ENCODE measurements at places on chromosomes 12 and 14.

DNA sequence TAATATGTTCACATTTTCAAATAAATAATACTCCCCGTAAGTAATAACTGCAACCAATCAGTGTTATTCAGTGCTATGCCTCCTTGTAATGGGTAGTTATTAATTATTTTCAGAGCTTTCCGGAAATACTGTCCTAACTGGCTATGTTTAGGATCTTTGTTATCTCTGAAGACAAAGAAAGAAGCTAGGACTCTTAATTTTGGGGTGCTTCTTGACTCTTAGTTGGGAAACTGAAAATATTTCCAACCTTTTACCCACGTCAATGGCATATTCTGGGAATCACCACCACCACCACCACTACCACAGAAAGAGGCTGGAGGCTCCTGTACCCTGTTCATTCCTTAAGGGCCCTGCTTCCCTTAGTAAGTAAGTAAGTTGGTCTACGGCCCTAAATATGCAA, 39.1 kb downstream of the RAD52 start:
- DNase-seq: no peak

DNA sequence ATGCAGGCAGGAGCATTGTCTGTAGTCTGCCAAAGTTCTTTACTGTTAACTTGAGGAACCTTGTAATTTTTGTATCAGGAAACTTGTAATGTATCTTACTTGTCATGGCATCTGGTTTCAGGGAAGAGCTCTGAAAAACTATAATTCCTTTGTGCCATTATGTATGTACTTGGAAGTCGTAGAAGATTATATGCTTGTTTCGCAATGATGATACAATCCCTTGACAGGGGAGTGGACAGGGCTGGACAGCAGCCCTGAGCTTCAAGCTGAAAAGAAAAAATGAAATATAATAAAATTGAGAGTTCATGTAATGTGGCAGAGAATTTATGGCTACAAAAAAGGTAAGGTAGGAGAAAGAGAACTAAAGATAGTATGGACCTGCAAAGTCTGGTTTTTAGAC, 7.4 kb upstream of the DLGAP5 start:
- DNase-seq: no peak

GRCh38 chr14:65222440-65222858, 120.1 kb upstream of the MAX start:
- DNase-seq: peak; percentile 52

DNA sequence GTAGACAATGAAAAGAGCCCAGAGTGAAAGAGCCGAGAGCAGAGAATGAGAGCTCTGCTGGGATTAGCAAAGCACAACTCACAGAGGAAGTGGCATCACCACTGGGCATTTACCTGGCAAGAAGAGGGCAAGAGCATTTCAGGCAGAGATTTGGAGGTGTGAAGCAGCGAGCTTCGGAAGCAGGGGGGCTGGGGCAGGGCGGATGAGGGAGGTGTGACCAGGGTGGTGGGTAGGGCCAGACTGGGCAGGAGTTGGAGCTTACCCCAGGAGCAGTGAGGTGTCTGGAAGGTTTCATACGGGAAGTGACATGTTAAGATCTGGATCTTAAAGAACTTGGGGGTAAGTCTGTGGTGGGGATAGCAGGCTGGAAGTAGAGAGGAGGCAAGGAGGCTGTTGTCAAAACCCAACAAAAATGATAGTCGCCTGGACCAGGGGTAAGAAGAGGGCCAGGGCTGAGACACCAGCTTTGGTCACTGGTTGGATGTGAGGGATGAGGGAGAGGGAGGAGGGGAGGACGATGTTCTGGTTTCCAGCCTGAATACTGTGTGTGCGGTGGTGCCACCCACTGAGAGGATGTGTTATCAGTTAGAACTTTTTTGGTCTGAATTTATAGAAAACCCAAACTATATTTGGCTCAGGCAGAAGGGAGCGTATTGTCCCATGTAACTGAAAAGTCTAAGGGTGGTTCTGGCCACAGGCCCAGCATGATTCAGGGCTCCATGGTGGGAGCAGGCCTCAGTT, 5.2 kb downstream of the SMIM41 start:
- no peak for DNase-seq

GRCh38 chr14:90538095-90538494, 141.3 kb downstream of the CALM1 start:
- no peak for DNase-seq

GRCh38 chr14:67532998-67533753, at the start of gene PLEKHH1:
Gene PLEKHH1 (plus strand): TSS chr14:67533290. CDS start chr14:67541868, 8,578 bp downstream.
- DNase-seq: peak; percentile 60

DNA sequence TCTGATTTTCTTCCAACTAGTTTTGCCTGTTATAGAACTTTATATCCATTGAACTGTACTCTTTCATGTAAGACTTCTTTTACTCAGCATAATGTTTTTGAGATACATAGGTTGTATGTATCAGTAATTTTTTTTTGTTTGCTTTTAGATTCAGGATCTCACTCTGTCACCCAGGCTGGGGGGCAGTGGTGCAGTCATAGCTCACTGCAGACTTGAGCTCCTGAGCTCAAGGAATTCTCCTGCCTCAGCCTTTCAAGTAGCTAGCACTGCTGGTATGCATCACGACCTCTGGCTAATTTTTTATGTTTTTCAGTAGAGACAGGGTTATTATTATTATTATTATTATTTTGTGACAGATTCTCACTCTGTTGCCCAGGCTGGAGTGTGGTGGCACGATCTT, 65.0 kb upstream of the DDHD1 start:
- no peak for DNase-seq

DNA sequence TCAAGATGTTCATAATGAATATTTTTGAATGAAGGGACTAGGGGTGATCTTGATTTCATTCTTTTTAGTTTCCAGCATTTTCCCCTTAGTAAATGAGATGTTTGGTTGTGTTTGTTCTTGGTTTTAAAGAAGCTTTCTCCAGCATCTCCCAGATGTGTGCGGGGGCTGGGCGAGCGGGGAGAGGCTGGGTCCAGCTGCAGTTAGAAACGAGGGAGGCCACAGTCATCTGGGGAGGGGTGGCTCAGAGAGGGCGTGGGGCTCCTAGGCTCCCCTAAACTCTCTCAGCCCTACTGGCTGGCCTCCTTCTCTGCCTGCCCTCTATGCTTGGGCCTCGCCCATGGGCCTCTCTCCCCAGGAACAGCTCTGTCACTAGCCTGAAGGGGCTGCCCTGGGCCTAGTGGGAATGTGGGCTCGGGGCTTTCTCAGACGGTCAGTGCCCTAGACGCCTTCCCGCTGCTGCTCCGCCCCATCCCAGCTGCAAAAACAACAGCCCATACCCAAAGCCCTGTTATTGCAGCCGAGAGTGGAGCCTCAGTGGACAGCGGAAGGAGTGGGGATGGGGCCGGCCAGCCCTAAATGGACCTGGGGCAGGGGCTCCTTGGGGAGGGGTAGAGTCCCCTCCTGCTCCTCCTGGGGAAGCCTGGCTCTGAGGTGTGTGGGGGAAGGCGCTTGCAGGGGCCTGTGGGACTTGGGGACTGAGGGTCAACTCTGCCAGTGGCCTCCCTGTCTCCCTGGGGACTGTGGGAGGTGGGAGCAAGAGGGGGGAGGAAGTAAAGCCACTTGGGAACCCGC, 18.3 kb upstream of the EIF2B2 start:
- no peak for DNase-seq

DNA sequence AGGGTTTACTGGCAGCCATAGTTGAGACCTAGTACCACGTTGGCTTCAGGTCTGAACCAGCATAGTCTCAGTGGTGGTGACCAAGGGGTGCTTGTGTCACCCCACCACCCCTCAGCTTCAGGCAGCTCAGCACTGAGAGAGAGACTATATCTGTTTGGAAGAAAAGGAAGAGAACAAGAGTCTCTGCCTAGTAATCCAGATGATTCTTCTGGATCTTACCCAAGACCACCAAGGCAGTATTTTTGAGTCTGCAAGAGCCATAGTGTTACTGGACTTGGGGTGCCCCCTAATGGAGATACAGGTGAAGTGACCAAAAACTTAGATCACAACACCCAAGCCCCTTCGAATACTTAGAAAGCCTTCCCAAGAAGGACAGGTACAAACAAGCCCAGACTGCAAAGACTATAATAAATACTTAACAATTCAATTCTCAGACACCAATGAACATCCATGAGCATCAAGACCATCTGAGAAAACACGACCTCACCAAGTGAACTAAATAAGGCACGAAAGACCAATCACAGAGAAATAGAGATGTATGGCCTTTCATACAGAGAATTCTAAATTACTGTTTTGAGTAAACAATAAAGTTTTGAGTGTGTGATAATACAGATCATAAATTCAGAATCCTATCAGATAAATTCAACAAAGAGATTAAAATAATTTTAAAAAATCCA, 107.0 kb downstream of the HELB start:
- no peak for DNase-seq

DNA sequence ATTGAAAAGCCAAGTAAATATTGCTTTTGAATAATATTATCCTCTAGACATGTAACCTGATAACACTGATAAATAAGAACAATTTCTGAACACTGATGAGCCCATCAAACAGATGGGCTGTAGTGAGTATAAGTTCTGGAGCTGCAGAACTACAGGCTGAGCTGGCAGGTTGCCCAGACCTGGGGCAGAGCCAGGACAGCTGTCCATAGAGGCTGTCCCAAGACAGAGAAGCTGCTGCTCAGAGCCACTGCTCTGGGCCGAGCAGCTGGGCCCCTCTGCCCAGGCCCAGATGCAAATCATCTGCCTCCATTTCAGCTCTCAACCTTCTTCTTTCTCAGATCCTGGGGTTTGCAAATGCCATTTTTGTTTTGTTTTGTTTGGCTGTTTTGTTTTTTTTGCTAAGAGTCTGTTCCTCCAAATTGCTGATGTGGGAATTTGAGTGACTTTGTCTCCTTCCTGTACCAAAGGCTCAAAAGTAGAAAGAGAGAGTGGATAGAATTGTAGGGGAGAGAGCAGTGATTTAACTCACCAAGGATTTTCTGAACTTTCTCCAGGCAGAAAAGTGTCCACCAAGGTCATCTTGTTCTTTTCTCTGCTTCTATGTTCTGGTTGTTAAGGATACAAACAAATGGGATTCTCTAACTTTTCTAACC, 4.0 kb upstream of the TESPA1 start:
- DNase-seq: peak; percentile 85

GRCh38 chr14:91080071-91080470, 19.6 kb upstream of the RPS6KA5 start:
- DNase-seq: no peak

- no peak for DNase-seq
These were observed 168.2 kb upstream of the GZMB start for GRCh38 chr14:24802236-24802635.

GRCh38 chr14:56874375-56874774, 64.1 kb upstream of the OTX2 start:
- no peak for DNase-seq

- no peak for DNase-seq
These were observed 7.3 kb upstream of the C2CD5 start for GRCh38 chr12:22551624-22552023.

GRCh38 chr14:74038020-74038859, 19.1 kb downstream of the BBOF1 start:
- no peak for DNase-seq

- no peak for DNase-seq
These were observed 18.9 kb upstream of the PPFIBP1 start for GRCh38 chr12:27505109-27505508.

DNA sequence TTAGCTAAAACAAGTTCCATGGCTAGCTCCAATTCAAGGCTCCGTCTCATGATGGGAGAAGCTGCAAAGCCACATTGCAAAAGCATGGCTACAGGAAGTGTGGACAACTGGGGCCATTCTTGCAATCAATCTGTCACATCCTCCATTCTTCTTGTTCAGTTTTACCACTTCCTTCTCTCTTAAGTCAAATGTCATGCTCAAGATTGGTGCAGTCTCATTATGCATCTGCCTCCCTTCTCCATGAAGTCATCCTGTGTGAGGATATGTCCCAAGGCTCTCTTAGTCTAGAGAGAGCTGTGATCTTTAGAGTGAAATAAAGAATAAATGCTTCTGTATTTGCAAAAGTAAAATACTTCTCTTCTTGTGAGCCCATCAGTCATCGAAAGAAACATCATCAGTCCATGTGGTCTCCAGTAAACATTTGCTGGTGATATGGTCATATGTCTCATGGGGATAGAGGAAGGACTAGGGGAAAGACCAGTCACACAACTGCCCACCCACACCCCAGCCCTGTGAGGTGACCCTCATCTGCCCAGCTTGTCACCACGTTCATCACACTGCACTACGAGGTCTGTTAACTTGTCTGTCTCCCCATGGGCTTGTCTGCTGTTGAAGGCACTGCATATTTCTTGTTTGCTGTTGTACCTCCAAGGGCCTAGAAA, 303.0 kb downstream of the NUAK1 start:
- no peak for DNase-seq

- no peak for DNase-seq
These were observed 12.0 kb upstream of the SLCO1B3 start for GRCh38 chr12:20798554-20798953.

DNA sequence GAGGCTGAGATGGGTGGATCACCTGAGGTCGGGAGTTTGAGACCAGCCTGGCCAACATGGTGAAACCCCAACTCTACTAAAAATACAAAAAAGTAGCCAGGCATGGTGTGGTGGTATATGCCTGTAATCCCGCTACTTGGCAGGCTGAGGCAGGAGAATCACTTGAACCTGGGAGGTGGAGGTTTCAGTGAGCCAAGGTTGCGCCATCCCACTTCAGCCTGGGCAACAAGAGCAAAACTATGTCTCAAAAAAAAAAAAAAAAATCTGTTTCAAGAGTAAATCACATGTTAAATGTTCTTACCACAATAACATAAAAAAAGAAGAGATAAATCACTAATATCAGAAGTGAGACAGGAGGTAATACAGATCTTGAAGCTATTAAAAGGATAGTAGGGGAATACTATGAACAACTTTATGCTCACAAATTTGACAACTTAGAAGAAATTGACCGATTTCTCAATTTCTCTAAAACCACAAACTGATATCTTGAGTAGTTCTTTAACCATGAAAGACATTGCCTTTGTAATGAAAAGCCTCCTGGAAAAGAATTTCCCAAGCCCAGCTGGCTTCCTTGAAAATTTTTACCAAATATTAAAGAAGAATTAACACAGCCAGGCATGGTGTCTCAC, 37.7 kb downstream of the TAOK3 start:
- no peak for DNase-seq

All from liver (tissue), 10 donors.